Activated T-helper 2 cell treated with anti-CD3 and anti-CD28 coated beads, Interferon-gamma antibody, Interleukin-2, Interleukin-4, amounts not matched to agents 10 μg/mL and 5 μg/mL and 100 μg/mL, durations not matched to agents 14 hours and 24 hours and 36 hours (primary cell): ENCODE measurements at places on chromosomes 7 and 10.

- H3K36me3 ChIP-seq = no peaks in the 10 kb centered on the region
- DNase-seq = no peak
- H3K4me1 ChIP-seq = no peaks in the 10 kb centered on the region
Observed at GRCh38 chr10:124586142-124586541, 124.5 kb downstream of the LHPP start.

DNA sequence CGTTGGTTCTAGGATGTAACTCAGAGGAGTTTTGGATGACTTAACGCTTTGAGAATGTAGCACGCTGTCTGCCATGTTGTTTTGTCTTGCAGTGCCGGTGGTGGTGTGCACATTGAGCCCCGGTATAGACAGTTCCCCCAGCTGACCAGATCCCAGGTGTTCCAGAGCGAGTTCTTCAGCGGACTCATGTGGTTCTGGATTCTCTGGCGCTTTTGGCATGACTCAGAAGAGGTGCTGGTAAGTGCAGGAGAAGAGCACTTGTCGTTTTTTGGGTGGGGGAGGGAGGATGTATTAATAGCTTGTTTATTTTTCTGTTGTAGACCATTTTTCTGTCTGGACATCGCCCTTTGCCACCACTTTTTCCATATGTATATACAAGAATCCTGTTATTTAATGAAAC lies 6.3 kb downstream of the NDUFB2 start:
- H3K36me3 ChIP-seq = peaks cover 41% of the 10 kb centered on the region
- no peak overlapping the region for H3K27ac ChIP-seq

GRCh38 chr10:78868861-78869260 lies 199.9 kb upstream of the ZMIZ1 start:
- no peaks in the 10 kb centered on the region for H3K4me1 ChIP-seq
- H3K36me3 ChIP-seq = no peaks in the 10 kb centered on the region
- no peak overlapping the region for H3K4me3 ChIP-seq
- DNase-seq = no peak
- H3K27me3 ChIP-seq = peaks cover 12% of the 10 kb centered on the region

GRCh38 chr7:116966601-116967000 lies 13.3 kb downstream of the ST7 start:
- H3K4me3 ChIP-seq = no peak overlapping the region
- no peak overlapping the region for H3K27ac ChIP-seq
- peaks cover 3% of the 10 kb centered on the region for H3K36me3 ChIP-seq

GRCh38 chr10:114077347-114077746 lies 33.7 kb downstream of the ADRB1 start:
- peaks cover 61% of the 10 kb centered on the region for H3K27me3 ChIP-seq
- no peak for DNase-seq
- no peak overlapping the region for H3K27ac ChIP-seq

- no peak within 1 kb of the TSS for H3K27ac ChIP-seq
- DNase-seq = no peak
- peaks cover 7% of the 10 kb centered on the region for H3K4me1 ChIP-seq
- H3K36me3 ChIP-seq = no peaks in the 10 kb centered on the region
- H3K4me3 ChIP-seq = peak within 1 kb of the TSS; percentile 39
Observed at GRCh38 chr7:117873310-117874190, at the start of gene CTTNBP2. Gene CTTNBP2 (minus strand): TSS chr7:117873441. CDS start chr7:117873415, 26 bp downstream.

DNA sequence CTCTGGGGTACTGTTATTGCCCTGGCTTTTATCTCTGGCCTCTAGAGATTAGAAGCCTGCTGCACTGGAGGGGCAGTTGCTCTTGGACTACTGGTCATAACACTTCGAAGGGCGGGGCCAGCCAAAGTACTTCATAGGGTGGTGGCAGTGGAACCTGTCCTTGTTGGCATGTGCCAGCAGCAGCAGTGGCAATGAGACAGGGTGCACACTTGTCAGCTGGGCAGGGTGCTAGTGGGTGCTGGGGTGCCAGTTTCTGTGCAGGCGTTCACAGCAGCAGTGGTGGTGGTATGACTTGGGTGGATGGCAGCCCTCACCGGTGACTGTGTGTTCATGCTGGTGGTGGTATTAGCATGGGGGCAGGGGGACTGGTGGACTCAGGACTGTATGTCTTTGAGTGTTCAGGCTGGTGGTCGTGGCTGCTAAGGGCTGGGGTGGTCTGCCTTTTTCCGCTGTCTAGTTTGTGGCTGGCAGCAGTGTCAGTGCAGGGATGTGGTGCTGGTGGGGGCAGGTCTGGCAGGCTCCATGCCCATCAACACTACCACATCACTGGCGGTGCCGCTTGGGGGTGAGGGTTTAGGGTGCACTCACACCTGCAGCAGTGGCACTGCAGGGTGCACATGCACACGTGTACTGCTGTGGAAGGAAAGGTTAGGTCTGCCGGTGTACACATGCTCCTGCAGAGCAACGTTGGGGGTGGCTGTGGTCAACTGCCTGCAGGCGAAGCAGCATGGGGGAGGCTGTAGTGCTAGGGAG lies 176.1 kb upstream of the CDC14C start:
- H3K4me1 ChIP-seq = no peaks in the 10 kb centered on the region
- DNase-seq = no peak
- no peak overlapping the region for H3K4me3 ChIP-seq
- no peaks in the 10 kb centered on the region for H3K27me3 ChIP-seq
- H3K36me3 ChIP-seq = no peaks in the 10 kb centered on the region

GRCh38 chr10:61049386-61049785 lies 105.4 kb upstream of the RHOBTB1 start:
- H3K4me3 ChIP-seq = no peak overlapping the region
- H3K36me3 ChIP-seq = no peaks in the 10 kb centered on the region
- no peak overlapping the region for H3K27ac ChIP-seq
- no peak for DNase-seq

DNA sequence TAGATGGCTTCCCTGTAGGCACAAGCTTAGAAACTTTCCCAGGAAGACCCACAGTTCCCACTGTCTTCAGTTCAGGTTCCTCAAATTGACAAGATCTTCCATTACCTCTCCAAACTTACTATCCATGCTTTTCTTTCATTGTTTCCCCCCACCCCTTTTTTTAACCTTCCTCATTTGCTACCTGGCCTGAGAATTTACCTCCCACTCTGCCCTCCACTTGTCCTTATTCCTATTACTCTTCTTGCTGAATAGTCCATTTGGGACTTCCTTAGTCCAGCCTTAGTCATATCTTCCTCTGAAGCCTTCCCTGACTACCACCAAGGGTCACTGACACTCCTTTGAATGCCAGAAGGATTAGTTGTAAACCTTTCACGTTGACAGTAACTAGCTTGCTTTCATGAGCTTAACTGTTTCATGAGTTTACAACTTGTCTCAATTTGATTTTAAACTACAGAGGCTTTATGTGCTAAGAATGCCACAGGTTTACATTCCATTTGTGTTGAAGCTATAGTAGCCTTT lies 1.2 kb upstream of the CALU start:
- peak overlapping the region; percentile 98 for H3K4me3 ChIP-seq
- H3K4me1 ChIP-seq = peaks cover 27% of the 10 kb centered on the region
- H3K36me3 ChIP-seq = peaks cover 14% of the 10 kb centered on the region
- peaks cover 3% of the 10 kb centered on the region for H3K27me3 ChIP-seq
- H3K27ac ChIP-seq = no peak overlapping the region

- no peak overlapping the region for H3K27ac ChIP-seq
- H3K27me3 ChIP-seq = no peaks in the 10 kb centered on the region
- H3K4me3 ChIP-seq = no peak overlapping the region
- DNase-seq = no peak
- no peaks in the 10 kb centered on the region for H3K36me3 ChIP-seq
Observed at GRCh38 chr10:84838851-84839250, 510.5 kb downstream of the CCSER2 start.

DNA sequence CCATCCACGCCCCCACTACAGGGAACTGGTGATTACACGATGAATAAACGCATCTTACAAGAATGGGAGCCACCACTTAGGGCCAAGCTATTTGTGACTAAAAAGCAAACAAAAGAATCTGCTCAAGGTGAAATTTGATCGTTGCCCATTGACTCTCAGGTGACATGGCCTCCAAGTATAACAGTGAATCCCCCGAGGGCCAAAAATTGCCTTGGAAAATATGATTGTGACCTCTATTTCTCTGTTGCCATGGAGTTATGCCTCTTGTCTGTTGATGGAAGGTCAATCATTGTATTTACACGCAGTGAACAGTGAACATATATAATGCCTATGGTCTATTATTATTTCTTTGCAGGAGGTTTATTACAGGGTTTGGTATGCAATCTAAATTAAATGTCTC lies 282.3 kb downstream of the KLF6 start:
- H3K36me3 ChIP-seq = no peaks in the 10 kb centered on the region
- no peak overlapping the region for H3K27ac ChIP-seq
- peaks cover 5% of the 10 kb centered on the region for H3K4me1 ChIP-seq
- peaks cover 25% of the 10 kb centered on the region for H3K27me3 ChIP-seq
- no peak for DNase-seq

DNA sequence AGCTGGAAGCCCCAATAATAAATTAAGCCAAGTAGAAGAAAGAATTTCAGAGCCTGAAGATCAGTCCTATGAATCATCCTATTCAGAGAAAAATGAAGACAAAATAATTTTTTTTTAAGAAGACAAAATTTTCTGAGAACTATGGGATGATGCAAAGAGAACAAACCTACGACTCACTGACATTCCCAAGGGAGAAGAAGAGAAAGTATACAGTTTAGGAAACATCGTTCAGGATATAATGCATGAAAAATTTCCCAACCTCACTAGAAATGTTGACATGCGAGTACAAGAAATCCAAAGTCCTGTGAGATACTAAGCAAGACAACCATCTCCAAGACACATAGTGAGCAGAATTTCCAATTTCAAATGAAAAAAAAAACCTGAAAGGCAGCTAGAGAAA lies 150.5 kb downstream of the THSD7A start:
- no peak overlapping the region for H3K27ac ChIP-seq
- H3K36me3 ChIP-seq = no peaks in the 10 kb centered on the region
- H3K4me3 ChIP-seq = no peak overlapping the region
- H3K4me1 ChIP-seq = no peaks in the 10 kb centered on the region
- H3K27me3 ChIP-seq = no peaks in the 10 kb centered on the region

- H3K36me3 ChIP-seq = no peaks in the 10 kb centered on the region
- peaks cover 33% of the 10 kb centered on the region for H3K27me3 ChIP-seq
- H3K4me1 ChIP-seq = no peaks in the 10 kb centered on the region
- no peak overlapping the region for H3K4me3 ChIP-seq
- no peak for DNase-seq
Observed at GRCh38 chr7:120865191-120865981, 7.4 kb upstream of the TSPAN12 start.

DNA sequence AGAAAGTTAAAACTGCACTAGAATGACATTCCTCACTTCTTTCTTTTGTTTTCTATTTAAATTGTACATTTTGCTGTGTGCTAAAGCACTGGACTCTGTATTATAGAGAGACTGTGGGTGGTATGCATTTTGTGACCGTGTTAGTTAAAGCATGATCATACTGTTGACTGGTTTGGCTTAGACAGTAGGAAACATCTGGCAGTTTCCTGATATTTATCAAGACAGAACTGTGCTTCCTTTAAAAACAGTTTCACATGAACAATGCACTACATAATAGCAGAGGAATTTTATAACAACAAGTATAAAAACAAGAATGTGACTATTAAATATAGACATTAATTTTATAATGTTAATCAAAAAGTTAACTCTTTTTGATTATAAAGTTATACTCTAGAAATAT lies 23.1 kb downstream of the GNG11 start:
- H3K4me3 ChIP-seq = no peak overlapping the region
- H3K36me3 ChIP-seq = no peaks in the 10 kb centered on the region
- H3K27ac ChIP-seq = no peak overlapping the region
- peaks cover 10% of the 10 kb centered on the region for H3K27me3 ChIP-seq
- no peak for DNase-seq

DNA sequence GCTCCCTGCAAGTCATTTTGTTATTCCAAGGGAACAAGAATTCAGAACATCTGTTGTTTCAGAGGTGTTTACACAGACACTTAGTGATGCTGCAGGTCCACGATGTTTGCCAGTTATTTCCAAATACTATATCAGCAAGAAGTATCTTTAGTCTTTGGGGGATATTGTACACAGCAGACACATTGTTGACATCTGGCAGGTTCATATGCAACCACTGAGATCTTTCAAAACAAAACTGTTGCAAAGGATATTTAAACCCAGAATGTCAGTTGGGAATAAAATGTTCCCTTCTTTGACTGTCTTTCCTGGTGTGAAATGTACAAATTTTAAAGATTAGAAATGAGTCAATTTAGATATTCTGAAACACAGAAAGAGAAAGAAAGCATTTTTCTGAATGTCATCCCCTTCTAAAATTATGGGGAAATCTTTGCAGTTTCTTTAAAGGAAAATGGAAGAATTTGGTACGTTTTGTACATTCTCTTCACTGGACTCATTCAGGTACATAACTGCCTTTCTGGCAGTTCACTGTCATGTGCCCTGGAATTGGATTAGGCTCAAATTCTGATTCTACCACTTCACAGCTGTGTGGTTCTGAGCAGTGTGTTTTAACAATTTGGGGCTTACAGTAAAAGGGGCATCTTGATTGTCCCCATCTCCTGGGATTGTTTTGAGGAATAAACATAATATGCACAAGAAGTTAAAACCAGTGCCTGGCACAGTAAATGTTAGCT lies 40.3 kb upstream of the CELF2 start:
- no peak for DNase-seq
- H3K27me3 ChIP-seq = peaks cover 34% of the 10 kb centered on the region
- no peaks in the 10 kb centered on the region for H3K36me3 ChIP-seq
- H3K4me1 ChIP-seq = no peaks in the 10 kb centered on the region
- H3K27ac ChIP-seq = no peak overlapping the region

DNA sequence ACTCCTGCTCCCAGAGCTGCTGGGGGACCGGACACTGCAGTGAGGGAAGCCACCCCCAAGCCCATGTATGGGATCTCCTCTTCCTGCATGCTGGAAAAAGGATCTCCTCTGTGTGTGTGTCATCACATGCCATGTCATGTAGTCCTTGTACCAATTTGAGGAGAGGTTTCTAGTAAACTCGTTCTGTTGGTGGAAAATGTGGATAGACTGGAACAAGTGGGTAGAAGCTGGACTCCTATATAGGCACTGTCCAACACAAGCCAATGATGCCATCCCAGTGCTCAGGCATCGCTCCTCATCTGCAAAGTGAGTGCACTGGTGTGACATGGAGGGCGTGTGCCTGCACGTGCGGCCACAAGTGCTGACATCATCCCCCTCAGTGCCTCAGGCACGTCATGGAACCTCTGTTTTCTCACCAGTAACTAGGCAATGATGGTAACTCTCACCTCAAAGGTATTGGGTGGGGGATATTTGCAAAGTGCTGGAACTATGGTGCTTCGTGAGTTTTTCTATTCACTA lies 19.3 kb downstream of the MYO1G start:
- H3K4me3 ChIP-seq = no peak overlapping the region
- no peaks in the 10 kb centered on the region for H3K27me3 ChIP-seq
- peaks cover 28% of the 10 kb centered on the region for H3K36me3 ChIP-seq
- peak overlapping the region; percentile 28 for H3K27ac ChIP-seq
- peaks cover 13% of the 10 kb centered on the region for H3K4me1 ChIP-seq
